ENCODE measurements at places on chromosomes 4 and X.

DNA sequence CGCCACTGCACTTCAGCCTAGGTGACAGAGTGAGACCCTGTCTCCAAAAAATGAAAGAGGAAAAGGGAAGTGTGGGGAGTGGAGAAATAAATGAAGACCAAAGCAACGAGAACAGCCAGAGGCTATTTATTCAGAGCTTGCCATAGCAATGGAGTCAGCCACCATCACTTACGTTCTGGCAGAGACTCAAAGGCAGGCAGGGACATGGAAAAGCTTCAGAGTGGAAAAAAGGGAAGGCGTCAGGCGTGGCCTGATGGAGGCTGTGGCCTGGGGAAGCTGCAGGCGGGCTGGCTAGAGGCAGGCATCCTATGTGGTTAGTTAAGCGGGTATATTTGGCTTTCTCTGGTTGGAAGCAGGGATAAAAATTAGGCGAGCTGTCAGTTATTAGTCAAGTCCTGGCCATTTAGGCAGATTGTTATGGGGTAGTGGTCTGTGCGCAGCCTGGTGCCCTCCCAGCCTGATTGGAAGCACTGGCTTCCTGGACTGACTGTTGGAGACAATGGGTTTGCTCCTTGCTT is 73.3 kb downstream of the DCTD start:
- no peak for DNase-seq

- no peak for DNase-seq
These were observed 118.1 kb downstream of the HNRNPD start for GRCh38 chr4:82255657-82256056.

GRCh38 chr4:77783895-77784294 is 35.3 kb downstream of the CNOT6L start:
- no peak for DNase-seq

DNA sequence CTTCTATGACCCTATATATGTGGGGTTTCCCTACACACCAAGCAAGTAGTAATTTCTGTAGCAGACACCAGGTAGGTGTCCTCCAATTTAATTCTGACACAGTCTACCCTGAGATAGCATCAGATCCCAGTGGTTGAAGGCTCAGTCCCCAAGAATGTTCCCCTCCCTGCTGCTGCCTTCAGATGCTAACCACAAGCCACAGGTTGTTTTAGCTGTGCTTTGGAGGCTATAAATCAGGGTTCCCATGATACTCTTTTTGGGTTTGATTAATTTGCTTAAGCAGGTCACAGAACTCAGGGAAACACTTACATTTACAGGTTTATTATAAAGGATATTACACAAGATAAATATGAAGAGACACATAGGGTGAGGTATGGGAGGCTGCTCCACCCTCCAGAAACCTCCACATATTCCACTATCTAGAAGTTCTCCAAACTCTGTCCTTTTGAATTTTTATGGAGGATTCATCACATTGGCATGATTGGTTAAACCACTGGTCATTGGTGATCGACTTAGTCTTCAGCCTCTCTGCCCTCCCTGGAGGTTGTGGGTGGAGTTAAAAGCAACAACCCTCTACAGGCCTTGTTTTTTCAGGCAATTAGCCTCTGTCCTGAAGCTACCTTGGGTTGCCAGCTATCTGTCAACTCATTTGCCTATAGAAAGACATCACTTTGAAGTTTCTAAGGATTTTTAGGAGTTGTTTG is 50.8 kb downstream of the GRIA2 start:
- no peak for DNase-seq

- DNase-seq: no peak
These were observed 102.9 kb upstream of the PCDH10 start for GRCh38 chr4:133046156-133046555.

DNA sequence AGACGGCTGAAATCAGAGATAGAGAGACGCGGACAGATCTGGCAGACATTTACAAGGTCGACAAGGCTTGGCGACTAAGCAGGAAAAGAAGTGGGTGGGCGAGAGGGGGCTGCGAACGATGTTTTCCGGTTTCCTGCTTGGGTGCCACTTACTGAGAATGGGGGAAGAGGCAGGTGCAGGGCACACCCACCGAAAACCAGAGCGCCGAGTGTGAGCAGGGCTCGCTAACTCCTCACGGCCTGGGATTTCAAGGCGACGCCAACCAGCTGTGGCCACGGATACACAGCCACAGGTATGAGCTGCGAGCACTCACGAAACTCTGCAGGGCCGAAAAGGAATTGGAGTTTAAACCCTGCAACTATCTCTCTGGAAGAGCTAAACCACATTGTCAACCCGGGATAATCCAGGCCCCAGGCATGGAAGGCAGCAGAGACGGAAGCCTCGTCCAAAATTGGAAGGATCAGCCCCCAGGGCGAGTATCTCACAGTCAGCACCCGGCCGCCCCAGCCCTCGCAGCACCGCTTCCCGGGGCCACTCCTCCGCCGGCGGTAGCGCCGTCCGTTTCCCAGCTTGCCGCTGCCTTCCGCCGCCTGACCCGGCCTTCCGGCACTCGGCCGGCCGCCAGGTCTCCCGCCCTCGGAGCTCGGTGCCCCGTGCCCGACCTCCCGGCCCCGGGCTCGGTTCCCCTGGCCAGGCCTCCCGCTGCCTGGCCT is 778 bp downstream of the CASP3 start:
- peak; percentile 37 for DNase-seq

DNA sequence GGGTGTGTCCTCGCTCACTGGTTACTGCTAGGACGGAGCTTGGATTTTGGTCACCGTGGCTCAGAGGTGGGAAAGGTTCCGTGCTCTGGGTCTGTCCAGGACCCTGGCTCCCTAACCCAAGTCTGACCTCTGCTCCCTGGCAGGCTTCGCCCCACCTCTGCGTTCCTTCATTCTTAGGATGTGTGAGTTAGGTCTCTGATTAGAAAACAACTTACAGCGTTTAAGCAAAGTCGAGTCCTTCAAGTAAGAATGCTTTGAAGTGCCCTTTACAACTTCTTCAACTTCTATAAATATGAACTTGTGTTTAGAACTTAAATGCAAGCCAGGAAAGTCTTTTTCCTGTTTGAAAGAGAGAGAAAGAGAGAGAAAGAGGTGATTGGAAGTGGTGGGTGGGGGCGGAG is 891 bp downstream of the TLR2 start:
- DNase-seq: no peak

DNA sequence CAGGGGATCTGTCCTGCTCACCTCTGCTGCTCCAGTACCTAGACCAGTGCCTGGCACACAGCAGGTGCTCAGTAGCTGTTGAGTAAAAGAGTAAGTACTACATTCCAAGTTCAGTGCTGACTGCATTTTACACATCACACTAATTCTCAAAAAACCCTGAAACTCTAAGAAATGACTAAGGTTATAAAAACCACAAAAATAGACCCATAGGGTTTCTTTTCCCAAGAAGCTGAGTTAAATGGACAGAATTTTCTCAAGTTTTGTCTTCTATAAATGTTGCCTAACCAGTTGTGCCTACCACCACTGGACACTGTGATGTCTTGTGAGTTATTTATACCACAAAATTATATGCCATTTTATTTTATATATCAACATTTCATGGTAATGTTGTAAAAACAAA is 78.9 kb upstream of the RXFP1 start:
- no peak for DNase-seq

DNA sequence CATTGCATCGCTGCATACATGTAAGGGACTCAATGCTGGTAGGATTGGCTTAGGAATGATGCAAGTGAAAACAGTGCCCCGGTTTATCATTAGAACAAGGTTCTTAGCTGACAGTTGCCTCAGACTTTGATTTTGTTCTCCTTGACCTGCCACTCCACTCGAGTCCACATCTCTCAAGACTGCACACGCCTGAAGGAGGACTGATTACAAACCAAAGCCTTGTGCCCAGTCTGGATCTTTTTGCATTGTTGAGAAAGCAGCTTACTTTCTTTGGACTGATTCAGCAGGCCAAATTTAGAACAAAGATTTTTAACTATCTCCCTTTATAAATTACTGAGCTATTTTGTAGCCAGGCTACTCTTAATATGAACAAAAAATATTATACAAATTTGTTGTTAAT is 125.6 kb downstream of the PTTG2 start:
- DNase-seq: no peak

- no peak for DNase-seq
These were observed 242.3 kb downstream of the AFAP1 start for GRCh38 chr4:7697343-7697742.

DNA sequence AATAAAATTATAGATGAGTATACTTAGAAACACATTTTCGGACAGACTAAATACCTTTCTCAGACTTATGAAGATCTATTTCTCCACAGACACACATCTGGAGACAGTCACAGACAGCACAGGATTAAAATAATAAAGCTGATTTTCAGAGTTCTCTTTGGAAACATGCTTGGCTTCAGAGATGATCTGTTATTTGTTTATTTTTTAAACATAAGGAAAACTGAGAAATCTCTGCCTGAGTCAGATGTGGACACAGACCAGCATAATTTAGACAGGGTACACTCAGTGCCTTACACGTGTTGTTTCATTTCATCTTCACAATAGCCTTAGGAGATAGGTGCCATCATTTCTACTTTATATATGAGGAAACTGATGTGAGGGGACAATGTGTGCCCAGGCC is 92.1 kb downstream of the SLC9A7 start:
- DNase-seq: no peak

GRCh38 chr4:123613586-123614344 is 217.2 kb downstream of the SPRY1 start:
- no peak for DNase-seq

DNA sequence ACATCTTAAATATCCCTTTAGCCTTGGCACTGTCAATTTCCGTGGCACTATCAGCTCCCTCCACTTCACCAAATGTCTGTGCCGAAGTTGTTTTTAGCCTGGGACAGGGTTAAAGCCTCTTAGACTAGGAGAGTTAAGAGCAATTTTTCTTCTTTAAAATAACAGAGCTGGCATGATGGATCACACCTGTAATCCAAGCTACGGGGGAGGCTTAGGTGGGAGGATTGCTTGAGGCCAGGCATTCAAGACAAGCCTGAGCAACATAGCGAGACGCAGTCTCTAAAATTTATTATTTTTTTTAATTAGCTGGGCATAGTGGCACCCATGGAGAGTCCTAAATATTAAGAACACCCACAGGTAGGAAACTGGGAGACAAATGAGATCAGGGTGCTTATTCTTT is 209.8 kb upstream of the MAGEB18 start:
- DNase-seq: no peak

DNA sequence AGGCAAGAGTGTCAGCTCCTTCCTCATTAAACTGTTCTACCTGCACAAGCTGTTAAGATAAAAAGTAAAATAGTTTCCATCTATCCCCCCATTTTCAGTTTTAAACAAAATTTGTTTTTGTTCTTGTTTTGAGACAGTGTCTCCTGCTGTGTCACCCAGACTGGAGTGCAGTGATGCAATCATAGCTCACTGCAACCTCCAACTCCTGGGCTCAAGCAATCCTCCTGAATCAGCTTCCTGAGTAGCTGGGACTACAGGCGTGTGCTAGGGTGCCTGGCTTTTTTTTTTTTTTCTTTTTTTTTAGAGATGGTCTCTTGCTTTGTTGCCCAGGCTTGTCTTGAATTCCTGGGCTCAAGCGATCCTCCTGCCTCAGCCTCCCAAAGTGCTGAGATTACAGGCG is 105.4 kb downstream of the HS6ST2 start:
- no peak for DNase-seq

DNA sequence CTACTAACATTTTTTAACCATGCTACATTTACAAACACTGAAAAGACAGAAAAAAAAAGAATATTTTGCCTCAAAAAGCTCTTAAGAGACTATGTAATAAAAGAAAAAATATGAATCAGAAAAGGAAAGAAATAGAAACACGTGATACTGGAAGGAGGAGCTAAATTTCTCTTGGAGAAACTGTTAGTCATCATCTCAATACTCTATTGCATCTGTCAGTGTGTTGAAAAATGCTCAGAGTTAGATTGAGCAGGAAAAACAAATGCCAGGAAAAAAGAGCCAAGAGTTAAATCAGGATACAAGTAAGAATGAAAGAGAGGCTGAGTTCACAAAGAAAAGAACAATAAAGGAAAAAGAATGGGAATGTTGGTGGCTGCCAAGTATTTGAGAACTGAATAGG is 2.6 kb downstream of the RAB28 start:
- DNase-seq: no peak

GRCh38 chr4:189124149-189124758 is 816.4 kb upstream of the FRG1 start:
- no peak for DNase-seq

- DNase-seq: no peak
These were observed 35.3 kb upstream of the HAND2 start for GRCh38 chr4:173565281-173565680.

DNA sequence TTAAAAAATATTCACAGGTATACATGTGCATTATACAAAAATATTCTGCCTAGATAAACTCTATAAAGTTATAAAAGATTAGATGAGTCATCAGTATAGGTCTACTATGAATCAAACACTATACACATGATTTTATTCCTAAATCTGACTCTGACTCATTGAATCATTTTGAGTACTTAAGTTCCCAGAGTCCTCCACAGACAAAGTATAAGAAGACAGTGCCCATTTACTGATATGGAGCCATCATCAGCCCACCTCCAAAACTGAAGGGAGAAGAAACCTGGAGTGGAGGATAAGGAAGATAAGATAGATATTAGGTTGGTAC is 28.7 kb upstream of the ANTXR2 start:
- no peak for DNase-seq

DNA sequence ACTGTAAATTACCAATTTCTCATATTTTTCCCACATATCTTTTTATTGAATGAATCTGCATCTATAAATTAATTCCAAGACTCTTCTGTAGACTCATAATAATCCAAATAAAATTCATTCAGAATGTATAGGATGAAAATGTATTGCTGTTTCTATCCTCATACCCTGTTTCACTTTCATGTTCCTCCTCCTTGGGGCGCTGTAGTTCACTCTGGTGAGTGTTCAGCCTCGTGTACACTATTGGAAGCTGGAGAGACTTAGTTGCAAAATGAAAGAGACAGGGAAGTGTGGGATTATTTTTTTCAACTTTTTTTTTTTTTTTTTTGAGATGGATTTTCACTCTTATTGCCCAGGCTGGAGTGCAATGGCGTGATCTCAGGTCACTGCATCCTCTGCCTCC is 296.1 kb downstream of the TLL1 start:
- DNase-seq: no peak

GRCh38 chr4:159016593-159017024 is 86.3 kb upstream of the RAPGEF2 start:
- no peak for DNase-seq

- no peak for DNase-seq
These were observed 219.8 kb downstream of the OR13H1 start for GRCh38 chrX:131763674-131764073.

DNA sequence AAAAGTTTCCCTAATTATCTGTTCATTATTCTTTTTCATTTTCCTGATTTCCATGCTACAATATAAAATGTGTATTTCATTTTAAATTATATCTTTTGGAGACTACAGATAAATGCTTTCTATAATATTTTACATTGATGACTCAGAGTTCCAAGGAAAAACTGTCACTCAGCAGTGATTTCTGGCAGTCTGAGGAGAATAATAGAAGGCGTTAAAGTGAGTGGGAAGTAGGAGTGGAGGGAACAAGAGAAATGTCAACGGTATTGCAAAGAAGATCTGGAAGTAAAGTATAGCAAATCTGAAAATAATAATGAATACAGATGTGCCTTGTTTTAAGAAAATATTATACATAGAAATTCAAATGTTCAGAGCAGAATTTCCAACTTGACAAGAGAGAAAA is 293.6 kb upstream of the PITX2 start:
- no peak for DNase-seq

GRCh38 chr4:123606946-123607542 is 210.4 kb downstream of the SPRY1 start:
- DNase-seq: no peak

GRCh38 chr4:88660446-88661294 is 37.0 kb downstream of the NAP1L5 start:
- DNase-seq: no peak

GRCh38 chr4:152992027-152992426 is 55.9 kb downstream of the FHDC1 start:
- DNase-seq: no peak

Measured in CMK (cell line).